ENCODE measurements at places on chromosomes 4 and X.
A peak's percentile ranks its signal among the peaks of the same experiment; 100 is the strongest.

- DNase-seq: no peak
Measured at GRCh38 chr4:56874166-56874565, 33.5 kb upstream of the REST start.

DNA sequence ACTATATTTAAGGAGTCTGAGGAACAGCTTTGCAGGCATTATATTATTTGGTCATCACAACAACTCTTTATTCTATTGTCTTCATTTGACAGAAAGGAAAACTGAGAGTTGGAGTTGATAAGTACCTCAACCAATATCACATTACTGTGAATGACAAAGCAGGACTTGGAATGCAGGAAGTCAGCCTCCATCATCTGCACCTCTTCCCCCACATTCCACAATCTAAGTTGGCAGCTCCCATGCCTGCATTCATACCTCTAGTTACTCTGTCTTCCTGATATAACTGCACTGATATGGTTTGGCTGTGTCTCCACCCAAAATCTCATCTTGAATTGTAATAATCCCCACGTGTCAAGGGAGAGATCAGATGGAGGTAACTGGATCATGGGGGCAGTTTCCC lies 356.7 kb downstream of the GALNTL6 start:
- no peak for DNase-seq

GRCh38 chr4:75696071-75696470 lies 22.9 kb upstream of the G3BP2 start:
- DNase-seq: no peak

GRCh38 chr4:108854786-108855185 lies 91.9 kb upstream of the ETNPPL start:
- DNase-seq: no peak

GRCh38 chr4:139454111-139455045 lies at the start of gene RAB33B:
Gene RAB33B (plus strand): TSS chr4:139454121. CDS start chr4:139454196, 75 bp downstream.
- peak; percentile 98 for DNase-seq

- DNase-seq: no peak
Measured at GRCh38 chr4:88275516-88275915, 8.8 kb downstream of the PPM1K start.

Data from posterior vena cava (tissue), 2 donors.